NCI-H446 treated with DMSO at 0.1 percent for 48 hours (cell line): ENCODE measurements at places on chromosomes 11 and 22.

DNA sequence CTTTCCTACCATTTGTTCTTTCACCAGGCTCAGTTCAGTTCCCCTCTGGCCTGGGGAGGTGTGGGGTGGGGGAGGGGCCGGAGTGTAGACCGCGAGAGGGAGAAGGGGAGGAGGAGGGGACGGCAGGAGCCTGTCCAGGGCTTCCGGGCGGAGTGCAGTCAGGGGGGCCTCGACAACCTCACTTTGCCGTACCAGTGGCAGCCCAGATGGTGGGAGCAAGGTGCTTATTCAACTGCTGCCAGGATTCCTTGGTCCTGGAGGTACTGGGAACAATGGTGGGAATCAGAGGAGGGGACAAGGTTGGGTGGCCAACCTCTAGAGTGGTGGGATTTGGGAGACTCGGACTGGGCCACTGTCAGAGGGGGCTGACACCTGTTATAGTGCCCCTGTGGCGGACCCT, 1.2 kb downstream of the BACE1 start:
- DNase-seq = no peak

GRCh38 chr22:39967103-39967829, 7.1 kb downstream of the TMA7B start:
- DNase-seq = no peak

DNA sequence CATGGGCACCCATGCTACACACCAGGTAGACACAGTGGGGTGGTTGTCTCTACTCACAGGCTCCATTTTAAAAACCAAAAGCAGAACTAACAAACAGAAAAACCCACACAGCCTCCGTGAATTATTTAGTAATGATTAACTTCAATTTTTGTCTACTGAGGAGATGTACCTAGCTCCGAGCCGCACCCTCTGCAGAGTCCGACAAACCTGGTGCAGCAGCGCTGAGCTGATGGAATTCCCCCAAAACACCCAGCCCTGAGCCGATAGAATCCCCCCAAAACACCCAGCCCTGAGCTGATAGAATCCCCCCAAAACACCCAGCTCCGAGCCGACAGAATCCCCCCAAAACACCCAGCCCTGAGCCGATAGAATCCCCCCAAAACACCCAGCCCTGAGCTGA, 927.0 kb downstream of the BRD1 start:
- DNase-seq = no peak

DNA sequence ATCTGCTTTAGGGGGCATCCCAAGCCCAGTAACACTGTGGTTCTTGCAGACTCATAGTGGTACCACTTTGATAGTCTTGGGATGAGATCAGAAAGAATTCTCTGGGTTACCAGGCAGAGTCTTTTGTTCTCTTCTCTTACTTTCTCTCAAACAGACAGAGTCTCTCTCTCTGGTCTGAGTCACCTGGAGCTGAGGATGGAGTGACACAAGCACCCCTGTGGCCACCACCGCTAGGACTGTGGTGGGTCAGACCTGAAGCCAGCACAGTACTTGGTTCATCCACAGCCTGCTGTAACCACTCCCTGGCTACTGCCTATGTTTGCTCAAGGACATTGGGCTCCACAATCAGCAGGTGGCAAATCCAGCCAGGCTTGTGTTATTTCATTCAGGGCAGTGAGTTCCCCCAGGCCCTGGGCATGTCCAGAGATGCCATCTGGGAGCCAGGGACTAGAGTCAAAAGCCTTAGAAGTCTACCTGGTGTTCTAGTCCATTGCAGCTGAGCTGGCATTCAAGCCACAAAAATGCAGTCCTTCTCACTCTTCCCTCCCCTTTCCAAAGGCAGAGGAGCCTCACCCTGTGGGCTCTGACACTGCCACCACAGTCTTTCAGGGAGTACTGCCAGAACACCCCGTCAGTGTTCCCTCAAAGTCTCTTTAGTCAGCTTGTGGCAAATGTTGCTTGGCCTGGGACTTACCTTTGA, 29.9 kb downstream of the ENDOD1 start:
- no peak for DNase-seq

DNA sequence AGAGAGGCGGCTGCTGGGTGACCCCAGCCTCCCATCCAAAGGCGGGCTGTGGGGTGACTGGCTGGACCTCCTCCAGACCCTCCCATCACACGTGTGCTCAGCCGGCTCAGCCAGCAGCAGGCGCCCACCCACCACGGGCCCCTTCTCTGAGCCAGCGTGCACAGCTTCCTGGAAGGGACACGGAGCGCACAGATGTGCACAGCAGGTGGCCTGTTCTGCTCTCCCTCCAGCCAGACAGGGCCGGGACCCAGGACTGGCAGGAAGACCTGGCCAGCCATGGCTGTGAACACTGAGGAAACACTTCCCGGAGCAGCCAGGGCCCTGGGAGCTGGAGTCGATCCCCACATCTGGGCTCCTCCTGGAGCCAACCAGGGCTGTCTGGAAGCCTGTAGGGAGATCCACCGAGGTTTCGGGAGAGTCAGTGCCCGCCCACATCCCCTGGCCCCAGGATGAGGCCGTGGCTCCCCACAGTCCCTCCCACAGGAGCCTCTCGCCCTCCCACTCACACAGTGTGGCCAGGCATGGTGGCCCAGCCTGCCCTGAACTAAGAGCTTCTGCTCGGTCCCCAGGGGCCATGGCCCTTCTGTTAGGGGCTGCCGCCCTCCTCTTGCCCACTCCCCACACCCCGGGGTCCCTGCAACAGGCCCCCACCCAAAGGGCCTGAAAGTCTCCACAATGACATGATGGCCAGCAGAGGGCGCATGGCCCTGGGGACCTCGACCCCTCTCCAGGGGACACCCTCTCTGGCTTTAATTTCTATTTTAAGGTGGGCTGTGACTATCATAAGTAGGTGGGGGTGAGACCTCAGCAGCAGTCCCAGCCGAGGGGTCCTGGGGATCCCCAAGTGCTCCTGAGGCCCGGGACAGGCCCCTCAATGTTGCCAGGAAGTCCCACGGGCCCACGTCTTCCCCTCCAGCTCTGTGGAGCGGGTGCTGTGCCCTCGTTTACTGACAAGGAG, 90.6 kb upstream of the FGF3 start:
- DNase-seq = no peak

DNA sequence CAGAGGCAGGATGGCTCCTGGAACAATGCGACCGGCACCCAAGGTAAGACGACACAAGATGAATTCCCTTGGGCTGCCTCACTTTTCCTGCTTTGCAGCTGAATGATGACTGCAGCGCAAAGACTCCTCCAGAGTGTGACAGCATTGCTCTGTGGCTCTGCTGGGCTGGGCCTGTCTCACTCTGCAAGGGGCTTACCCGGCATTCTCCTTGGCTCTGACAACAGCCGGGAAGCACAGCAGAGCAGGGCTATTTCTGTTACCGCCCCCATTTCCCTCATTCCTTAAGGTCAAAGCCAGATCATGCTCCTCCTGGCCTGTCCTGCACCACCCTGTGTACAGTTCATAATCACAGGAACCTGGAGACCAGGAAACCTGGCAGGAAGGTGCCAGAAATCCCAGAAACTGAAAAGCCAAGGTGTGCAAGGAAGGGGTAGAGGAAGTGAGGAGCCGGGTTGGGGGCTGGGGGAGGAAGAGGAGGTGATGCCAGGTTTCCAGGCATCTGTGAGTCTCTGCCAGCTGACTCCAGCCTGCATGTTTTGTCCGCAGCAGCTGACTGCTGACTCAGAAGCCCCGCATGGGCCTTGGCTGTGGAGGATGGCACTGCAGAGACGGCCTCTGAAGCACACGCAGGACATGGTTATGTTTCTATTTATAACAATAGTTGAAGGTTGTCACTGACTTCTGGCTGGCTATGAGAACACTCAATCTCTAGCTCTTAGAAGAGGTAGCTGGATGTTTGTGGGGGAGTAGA, 113.6 kb downstream of the MICAL3 start:
- DNase-seq = peak; percentile 24

DNA sequence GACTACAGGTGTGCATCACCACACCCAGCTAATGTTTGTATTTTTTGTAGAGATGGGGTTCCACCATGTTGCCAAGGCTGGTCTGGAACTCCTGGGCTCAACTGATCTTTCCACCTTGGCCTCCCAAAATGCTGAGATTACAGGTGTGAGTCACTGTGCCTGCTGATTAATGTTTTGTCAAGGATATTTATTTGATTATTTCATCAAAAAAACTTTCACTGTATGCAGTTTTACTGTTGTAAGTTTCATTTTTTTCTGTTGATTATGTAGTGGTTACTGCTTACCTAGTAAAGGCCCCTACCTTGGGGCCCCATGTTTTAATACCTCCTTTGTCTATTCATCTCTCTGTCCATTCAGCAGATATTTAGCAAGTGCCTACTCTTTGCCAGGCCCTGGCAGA, 16.7 kb upstream of the FAM168A start:
- DNase-seq = no peak

GRCh38 chr11:21343204-21343603, 673.8 kb downstream of the NELL1 start:
- DNase-seq = no peak

DNA sequence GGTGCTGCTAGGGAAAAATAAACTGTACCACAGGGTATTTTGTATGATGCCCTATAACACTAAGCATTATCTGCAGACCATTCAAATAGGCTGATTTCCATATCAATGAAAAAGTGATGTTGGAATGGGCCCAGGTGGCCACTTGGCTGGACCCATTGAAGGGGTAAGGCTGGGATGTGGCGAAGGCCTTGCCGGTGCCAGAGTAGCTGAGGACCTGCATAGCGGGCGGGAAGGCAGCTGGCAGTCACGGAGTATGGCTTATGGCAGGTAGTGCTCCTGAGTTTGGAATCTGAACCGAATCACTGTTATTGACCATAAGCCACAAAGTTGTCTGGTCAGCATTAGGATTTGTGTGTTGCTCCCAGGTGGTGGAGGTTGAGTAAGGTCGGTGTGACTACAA, 131.0 kb downstream of the MICAL2 start:
- DNase-seq = no peak

DNA sequence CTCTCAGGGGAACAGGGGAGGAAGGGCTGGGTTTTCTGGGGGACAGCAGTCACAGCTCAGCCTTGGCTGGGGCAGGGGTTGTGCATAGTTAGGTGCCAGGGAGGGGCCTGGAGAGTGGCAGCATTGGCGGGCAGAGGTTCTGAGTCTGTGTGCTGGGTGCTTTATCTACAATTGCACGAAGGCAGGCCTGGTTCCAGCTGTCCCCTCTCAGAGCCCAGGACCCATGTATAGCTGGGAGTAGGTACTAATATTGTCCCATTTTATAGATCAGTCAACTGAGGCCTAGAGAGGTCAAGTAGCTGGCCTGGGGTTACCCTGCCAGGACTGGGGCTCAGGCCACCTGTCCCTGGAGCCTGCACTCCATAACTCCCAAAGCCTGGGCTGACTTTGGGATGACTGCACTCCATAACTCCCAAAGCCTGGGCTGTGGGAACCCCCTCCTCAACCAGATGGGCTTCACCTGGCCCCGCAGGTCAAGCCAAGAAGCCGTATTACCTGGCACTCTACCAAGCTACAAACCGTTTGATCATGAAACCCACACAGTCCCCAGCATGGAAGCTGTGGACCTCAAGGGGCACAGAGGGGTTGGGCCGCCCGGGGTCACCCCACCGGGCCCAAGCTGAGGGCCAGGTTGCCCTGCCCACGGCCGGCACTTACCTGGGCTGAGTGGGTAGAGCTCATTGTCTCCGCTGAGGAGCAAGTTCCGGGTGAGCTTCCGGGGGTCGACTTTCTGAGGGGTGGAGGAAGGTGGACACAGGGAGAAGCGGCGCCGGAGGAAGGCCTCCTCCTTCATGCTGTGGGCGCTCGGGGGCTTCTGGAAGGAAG, 36.5 kb downstream of the OSBPL5 start:
- DNase-seq = no peak

- no peak for DNase-seq
Measured at GRCh38 chr11:92801685-92802084, 167.8 kb upstream of the MTNR1B start.

GRCh38 chr11:71964641-71965040, 34.1 kb upstream of the IL18BP start:
- DNase-seq = no peak

DNA sequence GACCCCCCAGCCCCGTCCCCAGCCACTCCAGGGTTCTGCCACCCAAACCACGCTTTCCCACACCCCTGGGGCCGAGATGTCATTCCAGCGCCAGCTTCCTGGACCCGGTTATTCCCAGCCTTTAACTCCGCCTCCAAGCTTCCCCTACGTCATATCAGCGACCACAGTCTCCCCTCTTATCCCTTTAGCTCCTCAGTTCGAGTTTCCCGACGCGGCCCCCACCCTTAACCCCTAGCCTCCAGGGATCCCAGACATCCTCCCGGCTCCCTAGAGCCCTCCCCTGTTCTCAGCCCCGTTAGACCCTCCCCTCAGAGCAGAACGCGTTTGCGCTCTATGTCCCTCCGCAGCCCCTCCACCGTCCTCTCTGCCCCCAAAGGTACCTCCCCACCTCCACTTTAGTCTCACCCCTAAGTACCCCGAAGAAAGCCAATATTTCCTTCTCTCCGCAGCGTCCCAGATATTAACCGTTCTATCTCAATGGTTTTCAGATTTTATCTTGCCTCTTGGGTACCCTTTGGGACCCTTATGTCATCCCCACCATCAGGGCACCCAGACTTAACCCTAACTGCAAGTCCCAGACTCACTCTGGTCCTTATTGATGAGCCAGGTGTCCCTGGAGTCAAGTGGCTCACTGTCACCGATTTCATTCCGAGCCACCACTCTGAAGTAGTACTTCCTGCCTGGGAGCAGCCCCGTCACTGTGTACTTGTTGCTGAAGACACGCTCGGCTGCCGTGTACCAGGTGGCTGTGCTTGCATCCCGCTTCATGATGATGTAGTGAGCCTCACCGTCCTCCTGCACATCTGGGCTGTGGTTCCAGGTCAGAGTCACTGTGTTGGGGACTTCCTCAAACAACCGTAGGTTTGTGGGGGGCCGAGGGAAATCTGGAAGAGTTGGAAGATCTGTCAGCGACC, 8.0 kb downstream of the TMEM86A start:
- peak; percentile 12 for DNase-seq

GRCh38 chr11:77959434-77959833, 35.0 kb downstream of the INTS4 start:
- no peak for DNase-seq

GRCh38 chr11:77361184-77361583, 59.7 kb upstream of the GDPD4 start:
- no peak for DNase-seq

- no peak for DNase-seq
Measured at GRCh38 chr22:49954991-49955580, 5.5 kb upstream of the PIM3 start.

- DNase-seq = no peak
Measured at GRCh38 chr11:92388380-92388779, 163.8 kb downstream of the FAT3 start.

- no peak for DNase-seq
Measured at GRCh38 chr11:113243696-113244095, 70.7 kb upstream of the TTC12 start.

- no peak for DNase-seq
Measured at GRCh38 chr22:37782340-37783168, 25.2 kb upstream of the GCAT start.

- DNase-seq = no peak
Measured at GRCh38 chr11:67027483-67027930, 4.6 kb downstream of the SYT12 start.

- no peak for DNase-seq
Measured at GRCh38 chr11:68743539-68743938, 7.8 kb downstream of the TESMIN start.

- no peak for DNase-seq
Measured at GRCh38 chr22:42691440-42691839, 29.2 kb downstream of the A4GALT start.
